Tibial nerve (tissue), 4 donors: ENCODE measurements at places on chromosomes 16 and 17. TPM values are rescaled to one million over a fixed set of nuclear protein-coding genes. Genes with fewer than 3 reads are reported as not detected.

GRCh38 chr17:70158180-70158579, 11.2 kb upstream of the KCNJ2 start:
- DNase-seq: no peak

GRCh38 chr16:85905110-85906095, 6.4 kb downstream of the IRF8 start:
- no peak for DNase-seq

GRCh38 chr17:78573955-78574354, 3.2 kb downstream of the DNAH17 start:
- DNase-seq: no peak

GRCh38 chr17:81489012-81489997, 23.3 kb downstream of the ACTG1 start:
- no peak for DNase-seq

NETO2 gene
- 0.78 TPM for total RNA-seq

DNA sequence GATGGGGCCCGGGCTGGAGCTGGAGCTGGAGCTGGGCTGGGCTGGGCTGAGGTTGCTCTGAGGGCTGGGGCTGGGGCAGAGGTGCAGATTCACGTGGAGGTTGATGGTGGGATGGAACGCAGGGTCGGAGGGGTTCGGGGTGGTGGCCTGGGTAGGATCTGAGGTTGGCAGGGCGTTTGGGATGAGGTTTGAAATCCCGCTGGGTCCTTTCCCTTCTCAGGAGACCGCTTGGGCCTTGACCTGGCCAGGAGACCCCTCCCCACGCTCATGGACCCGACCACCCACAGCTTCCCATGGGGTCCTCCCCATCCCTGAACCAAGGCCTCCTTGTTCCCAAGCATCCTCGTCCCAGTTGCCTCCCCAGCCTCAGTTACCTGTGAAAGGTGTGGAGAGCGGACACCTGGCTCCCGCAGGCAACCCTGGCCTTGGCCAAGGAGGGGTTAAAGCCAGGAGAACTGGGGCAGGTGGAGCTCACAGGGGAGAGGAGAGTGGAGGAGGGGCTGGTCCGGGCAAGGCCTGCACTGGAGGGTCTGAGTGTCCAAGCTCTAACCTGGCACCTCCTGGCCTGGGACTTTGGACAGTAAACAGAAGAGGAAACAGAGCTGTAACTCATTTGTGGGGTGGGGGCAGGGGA, at the start of gene ASGR2:
TSS of gene ASGR2 (minus strand) at position 582 of the 634 bp plus-strand sequence. CDS start 582 bp downstream, outside the sequence.
- no peak for DNase-seq

MYO15B gene
- 150 TPM for total RNA-seq

DNA sequence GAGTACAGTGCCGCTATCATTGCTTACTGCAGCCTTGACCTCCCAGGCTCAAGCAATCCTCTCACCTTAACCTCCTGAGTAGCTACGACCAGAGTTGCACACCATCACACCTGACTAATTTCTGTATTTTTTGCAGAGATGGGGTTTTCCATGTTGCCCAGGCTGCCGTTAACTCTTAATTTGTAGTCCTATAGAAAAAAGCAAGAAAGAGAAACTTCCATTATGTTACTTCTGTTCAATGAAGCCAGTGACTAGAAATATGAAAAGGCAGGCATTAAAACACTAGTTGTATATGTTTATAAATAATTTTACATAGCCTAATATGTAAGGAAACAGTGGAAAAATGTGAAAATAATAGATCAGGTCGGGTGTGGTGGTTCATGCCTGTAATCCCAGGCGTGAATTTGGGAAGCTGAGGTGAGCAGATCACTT, 9.7 kb downstream of the RAD51C start:
- no peak for DNase-seq

GH1 gene
- not detected for total RNA-seq

DNA sequence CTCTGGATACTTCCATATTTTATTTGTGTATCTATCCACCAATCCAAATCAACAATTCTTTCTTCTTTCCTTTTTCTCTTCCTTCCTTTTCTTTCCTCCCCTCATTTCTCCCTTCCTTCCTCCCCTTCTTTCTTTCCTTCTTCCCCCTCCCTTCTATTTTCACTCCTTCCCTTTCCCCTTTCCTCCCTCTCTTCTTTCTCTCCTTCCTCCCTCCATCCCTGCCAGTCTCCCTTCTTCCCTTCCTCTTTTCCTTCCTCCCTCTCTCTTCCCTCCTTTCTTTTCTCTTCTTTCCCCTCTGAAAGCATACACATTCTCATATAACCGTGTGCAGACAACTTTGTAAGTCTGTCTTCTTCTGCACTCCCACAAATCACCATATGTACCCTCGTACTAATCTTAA, 382.3 kb upstream of the MAF start:
- no peak for DNase-seq

DNA sequence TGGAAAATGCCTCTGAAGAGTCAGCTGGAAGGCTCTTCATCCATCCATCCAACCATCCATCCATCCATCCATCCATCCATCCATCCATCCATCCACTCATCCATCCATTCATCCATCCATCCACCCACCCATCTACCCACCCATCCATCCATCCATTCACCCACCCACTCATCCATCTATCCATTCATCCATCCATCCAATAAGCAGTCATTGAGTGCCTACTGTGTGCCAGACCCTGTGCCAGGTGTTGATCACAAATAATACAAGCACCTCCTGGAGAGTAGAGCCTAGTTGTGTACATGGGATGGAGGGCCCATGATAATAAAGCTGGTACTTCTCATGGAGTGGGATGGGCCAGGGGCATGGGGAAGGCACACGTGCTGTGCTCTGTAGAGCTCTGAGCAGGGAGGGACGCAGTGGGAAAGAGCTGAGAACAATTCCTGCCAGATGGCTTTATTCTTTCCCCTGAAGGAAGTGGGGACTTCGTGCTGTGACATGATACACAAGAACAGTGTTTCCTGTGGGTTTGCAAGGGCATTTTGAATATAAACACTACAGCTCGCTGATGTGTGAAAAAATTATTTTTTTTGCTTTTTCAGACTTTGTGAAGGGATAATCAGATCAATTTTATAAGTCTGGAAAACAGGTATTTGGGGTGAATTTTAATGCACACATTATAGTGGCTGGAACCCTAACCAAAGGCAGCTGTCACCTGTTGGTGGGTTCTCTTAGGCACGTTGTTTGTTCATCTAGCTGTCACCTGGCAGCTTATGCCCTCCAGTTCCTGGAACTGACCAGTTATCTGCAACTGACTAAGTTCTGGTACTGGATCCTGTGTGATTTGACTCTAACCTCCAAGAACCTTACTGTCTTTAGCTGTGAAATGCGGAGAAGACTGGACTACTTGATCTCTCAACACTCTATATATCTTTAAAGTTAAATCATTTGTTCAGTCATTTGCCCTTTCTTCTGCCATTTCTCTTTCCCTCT, 61.3 kb downstream of the PRKCB start:
- no peak for DNase-seq

GRCh38 chr16:19898924-19899604, 14.4 kb upstream of the GPRC5B start:
- DNase-seq: peak; percentile 73
